ENCODE measurements at places on chromosomes 11 and 22.

- no peak for DNase-seq
Observed at GRCh38 chr22:26597026-26597425, 7.1 kb upstream of the TPST2 start.

GRCh38 chr22:28562324-28562723 lies 117.3 kb downstream of the TTC28 start:
- DNase-seq, result no peak

GRCh38 chr22:37654563-37655251 lies 3.8 kb upstream of the PDXP start:
- no peak for DNase-seq

GRCh38 chr11:59641156-59641555 lies 25.6 kb upstream of the OSBP start:
- no peak for DNase-seq

DNA sequence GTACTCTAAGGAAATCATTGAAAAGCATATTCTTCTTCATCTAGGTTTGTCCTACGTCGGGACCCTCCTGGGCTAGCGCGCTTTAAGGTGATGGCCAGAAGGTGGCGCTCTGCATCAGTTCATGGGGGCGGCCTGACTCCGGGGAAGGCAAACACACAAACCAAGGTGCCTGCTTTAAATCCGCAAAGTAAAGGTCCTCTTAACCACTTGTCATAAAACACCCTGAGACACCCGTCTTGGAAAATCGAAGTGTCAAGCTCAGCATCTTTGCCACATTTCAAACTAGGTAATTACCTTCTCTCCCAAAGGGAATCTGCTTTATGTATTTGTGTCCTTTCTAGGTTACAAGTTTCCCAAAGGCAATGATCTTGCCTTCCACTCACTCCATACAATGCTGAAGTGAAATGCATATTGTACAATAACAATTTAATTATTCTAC lies 33.9 kb downstream of the LMO2 start:
- peak; percentile 69 for DNase-seq

GRCh38 chr22:33303099-33303498 lies 244.9 kb upstream of the SYN3 start:
- no peak for DNase-seq

- no peak for DNase-seq
Observed at GRCh38 chr11:69309631-69310280, 15.8 kb downstream of the MYEOV start.

DNA sequence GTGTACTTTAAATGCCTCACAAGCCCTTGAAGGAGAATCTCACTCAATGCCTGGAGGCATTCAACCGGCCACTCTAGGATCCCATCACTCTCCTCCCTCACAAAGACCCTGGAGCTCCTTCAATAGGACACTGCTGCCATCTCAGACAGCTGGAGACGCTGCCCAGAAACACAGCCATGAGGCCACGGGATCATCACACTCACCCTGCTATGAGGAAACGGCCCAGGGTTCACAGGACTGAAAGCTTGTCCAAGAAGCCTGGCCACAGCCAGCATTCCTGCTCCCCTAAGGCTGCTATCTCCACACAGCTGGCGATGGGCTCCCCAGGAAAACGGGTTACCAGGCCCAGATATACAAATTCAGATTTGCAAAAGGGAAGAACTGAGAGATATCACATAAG lies 13.2 kb downstream of the CARS1 start:
- no peak for DNase-seq

- no peak for DNase-seq
Observed at GRCh38 chr22:28450109-28450508, 229.5 kb downstream of the TTC28 start.

GRCh38 chr11:112470355-112470754 lies 209.7 kb upstream of the PLET1 start:
- DNase-seq, result no peak

GRCh38 chr11:36395978-36396736 lies 100.1 kb downstream of the PRR5L start:
- DNase-seq, result no peak

GRCh38 chr11:70636659-70637058 lies 238.3 kb downstream of the CTTN start:
- DNase-seq, result no peak

DNA sequence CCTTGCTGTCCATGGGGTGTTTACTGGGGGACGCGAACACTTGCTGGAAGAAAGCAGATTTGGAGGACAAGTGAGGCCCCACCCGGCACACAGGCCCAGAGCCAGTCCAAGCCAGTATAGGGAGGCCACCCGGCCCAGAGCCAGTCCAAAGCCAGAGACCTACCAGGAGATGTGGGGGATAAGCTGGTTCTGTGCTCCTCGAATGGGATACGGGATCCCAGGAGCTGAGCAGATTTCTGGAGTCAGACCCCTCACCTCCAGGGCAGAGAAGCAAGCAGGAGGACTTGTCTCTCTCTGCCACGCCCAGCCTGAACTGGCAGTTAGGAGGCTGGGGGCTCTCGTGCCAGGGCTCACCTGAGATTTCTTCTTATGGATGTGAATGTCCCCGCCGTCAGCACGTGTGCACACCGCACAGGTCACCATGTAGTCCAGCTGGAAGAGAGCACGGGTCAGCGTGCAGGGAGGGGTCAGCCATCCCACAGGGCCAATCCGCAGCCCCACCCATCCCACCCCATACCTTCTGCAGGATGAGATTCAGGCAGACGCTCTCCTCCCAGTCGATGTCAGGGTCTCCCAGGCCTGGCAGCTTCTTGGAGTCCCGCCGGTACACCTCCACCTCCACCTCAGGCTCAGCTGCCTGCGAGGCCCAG lies 35.3 kb downstream of the KIAA0930 start:
- DNase-seq, result no peak

DNA sequence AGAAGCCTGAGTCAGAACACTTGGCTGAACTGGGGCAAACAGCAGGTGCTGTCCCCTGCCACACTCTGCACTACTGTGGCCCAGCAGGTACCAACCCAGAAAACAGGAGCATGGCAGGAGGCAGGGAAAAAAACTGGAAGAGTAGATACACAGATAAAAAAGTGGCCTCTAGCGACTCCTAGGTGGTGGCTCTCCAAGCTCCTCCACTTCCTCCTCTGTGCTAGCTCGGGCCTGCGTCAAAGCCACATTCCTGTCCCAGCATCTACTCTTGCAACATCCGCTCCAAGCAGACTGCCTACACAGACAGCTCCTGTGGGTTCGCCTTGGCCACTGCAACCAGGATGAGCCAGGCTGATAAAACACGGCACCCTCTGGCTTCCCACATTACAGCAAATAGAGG lies 6.9 kb downstream of the OR8B12 start:
- no peak for DNase-seq

DNA sequence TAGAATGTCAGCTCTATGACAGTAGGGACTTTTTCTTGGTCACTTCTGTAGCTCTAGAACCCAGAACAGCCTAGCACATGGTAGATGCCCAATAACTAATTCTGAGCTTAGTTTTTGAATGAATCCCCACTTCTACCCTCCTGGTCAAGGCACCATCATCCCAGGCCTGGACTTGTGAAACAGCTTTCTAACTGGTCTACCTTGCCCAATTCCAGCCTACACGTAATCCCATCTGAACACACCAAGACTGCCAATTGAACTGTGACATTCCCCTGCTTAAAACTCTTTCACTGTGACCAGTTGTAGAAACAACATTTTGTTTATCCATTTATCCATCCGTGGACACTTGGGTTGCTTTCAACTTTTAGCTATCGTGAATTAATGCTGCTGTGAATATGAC lies 6.1 kb upstream of the FOLR3 start:
- no peak for DNase-seq

DNA sequence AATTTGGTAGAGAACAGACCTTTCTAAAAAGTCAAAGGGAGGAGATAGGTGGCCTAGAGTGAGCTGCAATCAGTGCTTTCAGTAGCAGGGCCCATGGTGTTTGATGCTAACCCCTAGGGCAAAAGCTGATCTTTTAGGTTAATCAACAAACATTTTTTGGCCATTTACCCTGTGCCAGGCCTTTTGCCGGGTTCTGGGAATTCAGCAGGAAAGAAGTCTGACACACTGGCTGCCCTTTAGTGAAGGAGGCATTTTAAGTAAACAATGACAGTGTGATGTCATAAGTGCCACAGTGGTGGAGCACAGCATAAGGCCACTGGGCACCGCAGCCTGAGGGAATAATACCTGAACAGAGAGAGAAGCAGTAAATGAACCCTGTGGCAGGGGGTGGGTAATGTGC lies 29.0 kb downstream of the C22orf31 start:
- no peak for DNase-seq
